ENCODE measurements at places on chromosomes 6 and 20. TPM values are rescaled to one million over a fixed set of nuclear protein-coding genes. Genes with fewer than 3 reads are reported as not detected.

KIAA1755 gene
- total RNA-seq = not detected

- peaks cover 25% of the 10 kb centered on the region for H3K4me1 ChIP-seq
- DNase-seq = no peak
These were observed 45.6 kb upstream of the SMLR1 start for GRCh38 chr6:130781557-130781956.

GRCh38 chr20:51037532-51038115 lies 14.7 kb upstream of the KCNG1 start:
- H3K4me3 ChIP-seq = no peak overlapping the region
- peaks cover 14% of the 10 kb centered on the region for H3K27me3 ChIP-seq
- no peak overlapping the region for H3K27ac ChIP-seq
- DNase-seq = no peak
- H3K4me1 ChIP-seq = peaks cover 6% of the 10 kb centered on the region
- H3K36me3 ChIP-seq = no peaks in the 10 kb centered on the region

DNA sequence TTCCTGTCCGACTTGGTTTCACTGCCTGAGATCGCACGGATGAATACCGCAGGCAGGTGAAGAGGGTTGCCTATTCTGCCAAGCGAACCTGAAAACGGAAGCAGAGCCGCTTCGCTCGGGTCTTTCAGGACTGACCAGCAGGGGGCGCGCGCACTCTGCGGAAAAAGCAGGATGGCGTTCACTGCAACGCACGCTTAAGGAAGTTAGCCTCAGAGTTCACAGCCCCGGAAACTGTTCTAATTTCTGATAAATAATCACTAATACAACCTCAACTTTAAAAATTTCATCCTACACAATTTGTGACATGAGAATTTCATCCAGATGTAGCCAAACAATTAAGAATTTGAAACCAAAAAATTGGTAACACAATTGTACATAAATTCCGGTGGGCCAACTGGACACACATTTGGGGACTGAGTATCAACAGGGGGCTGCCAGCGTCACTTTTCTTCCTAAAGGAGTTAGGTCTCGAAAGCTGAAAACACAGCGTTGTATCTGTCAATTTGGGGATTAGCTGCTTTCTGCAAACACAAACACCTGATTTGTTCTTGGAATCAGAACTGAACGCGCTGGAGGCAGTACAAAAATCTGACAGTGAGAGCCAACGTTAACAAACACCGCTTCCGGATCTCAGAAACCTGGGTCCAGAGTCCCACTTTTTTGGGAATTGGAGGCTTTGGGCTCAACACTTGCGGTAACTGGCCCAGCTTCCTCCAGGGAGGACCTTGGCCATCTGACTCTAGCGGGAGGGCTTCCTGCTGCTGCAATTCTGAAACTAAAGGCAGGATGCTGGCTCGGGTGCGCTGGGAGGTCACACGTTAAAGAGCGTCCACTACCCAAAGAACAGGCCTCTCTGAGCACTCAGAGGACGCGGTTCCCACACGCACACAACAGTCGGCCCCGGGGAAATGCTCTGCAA lies 8.8 kb downstream of the PXDC1 start:
- H3K4me1 ChIP-seq = peaks cover 14% of the 10 kb centered on the region
- peak; percentile 88 for DNase-seq
- H3K36me3 ChIP-seq = no peaks in the 10 kb centered on the region
- H3K27me3 ChIP-seq = peaks cover 25% of the 10 kb centered on the region

GRCh38 chr6:165863801-165864200 lies 200.8 kb upstream of the PDE10A start:
- no peaks in the 10 kb centered on the region for H3K36me3 ChIP-seq
- no peak overlapping the region for H3K4me3 ChIP-seq
- no peak for DNase-seq
- no peak overlapping the region for H3K27ac ChIP-seq

DNA sequence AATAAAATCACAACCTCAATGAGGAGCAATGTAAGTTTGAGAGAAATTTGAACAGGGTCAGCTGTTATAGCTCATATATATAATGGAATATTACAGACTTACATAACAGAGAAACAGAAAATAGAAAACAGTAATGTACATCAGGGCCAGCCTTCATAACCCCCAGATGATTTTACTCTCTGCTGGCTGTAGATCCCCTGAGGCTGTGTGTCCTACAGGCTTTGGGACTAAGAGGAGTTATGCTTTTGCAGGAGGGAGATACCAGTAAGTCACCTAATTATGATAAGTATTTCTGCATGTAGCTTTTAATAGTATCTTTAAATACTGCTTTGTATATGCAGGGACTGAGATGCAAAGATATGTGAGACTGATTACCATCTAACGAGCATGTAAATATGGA lies 105.8 kb upstream of the ASCC3 start:
- no peaks in the 10 kb centered on the region for H3K36me3 ChIP-seq
- DNase-seq = no peak
- no peaks in the 10 kb centered on the region for H3K4me1 ChIP-seq
- H3K27ac ChIP-seq = no peak overlapping the region

GRCh38 chr6:41272591-41273240 lies 13.8 kb downstream of the TREM1 start:
- H3K4me3 ChIP-seq = no peak overlapping the region
- peaks cover 8% of the 10 kb centered on the region for H3K4me1 ChIP-seq
- H3K36me3 ChIP-seq = no peaks in the 10 kb centered on the region
- H3K27me3 ChIP-seq = peaks cover 11% of the 10 kb centered on the region

DNA sequence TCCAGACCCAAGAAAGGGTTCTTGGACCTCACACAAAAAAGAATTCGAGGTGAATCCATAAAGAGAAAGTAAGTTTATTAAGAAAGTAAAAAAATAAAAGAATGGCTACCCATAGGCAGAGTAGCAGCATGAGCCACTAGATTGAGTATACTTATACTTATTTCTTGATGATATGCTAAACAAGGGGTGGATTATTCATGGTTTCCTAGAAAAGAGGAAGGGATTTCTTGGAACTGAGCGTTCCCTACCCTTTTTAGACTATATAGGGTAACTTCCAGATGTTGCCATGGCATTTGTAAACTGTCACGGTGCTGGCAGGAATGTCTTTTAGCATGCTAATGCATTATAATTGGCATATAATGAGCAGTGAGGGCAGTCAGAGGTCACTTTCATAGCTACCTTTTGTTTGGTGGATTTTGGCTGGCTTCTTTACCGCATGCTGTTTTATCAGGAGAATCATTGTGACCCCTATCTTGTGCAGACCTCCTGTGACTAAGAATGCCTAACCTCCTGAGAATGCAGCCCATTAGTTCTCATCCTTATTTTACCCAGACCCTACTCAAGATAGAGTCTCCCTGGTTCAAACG lies 44.3 kb downstream of the TENT5A start:
- H3K4me1 ChIP-seq = no peaks in the 10 kb centered on the region
- H3K4me3 ChIP-seq = no peak overlapping the region
- no peak overlapping the region for H3K27ac ChIP-seq
- no peaks in the 10 kb centered on the region for H3K27me3 ChIP-seq
- no peaks in the 10 kb centered on the region for H3K36me3 ChIP-seq
- DNase-seq = no peak

- peaks cover 4% of the 10 kb centered on the region for H3K4me1 ChIP-seq
- H3K27me3 ChIP-seq = peaks cover 44% of the 10 kb centered on the region
- no peak overlapping the region for H3K4me3 ChIP-seq
- DNase-seq = no peak
- no peak overlapping the region for H3K27ac ChIP-seq
These were observed 4.0 kb upstream of the RIPOR3 start for GRCh38 chr20:50695135-50695872.

PLN gene
- total RNA-seq = not detected

PLAGL1 gene
- 14.7 TPM for total RNA-seq

DNA sequence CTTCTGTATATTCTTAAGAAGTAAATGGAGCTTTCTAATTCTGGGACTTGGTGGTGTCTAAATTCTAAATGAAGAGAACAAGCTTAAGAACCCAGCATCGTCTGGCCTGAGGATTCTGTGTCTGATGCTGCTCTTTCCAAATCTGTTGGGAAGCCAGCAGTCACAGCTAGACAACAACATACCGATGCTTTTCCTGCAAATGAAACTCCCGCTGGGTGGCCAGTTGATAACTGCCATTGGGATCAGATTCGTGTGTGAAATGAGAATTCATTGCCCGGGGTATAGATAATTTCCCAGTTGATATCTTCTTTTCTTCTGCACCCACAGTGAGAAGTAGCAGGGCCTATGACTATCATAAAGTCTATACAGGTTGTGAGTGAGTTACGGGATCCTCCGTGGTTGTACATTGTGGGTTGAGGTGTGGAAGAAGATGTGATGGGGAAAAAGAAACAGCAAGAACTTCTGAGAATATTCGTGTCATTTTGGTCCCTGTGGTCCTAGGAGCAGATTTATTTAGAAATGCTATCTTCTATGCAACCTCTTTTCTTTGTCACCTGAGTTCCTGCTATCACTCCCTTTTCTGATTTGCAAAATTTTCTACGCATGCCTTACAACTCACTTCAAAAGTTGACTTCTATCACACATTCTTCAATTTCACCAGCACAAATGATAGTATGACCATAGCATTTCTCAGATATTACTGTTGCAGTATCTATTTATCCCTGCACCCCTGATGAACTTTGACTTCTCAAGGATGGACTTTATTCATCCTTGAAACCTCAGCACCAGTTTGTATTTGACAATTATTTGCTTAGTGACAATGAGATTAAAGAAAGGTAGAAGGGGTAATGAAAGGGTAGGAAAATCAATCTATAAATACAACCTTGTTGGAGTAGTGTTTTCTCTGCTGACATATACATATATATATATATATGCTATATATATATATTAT lies 10.4 kb downstream of the NOX3 start:
- DNase-seq = peak; percentile 47
- no peak overlapping the region for H3K27ac ChIP-seq
- H3K36me3 ChIP-seq = no peaks in the 10 kb centered on the region
- peaks cover 15% of the 10 kb centered on the region for H3K27me3 ChIP-seq
- peaks cover 24% of the 10 kb centered on the region for H3K4me1 ChIP-seq

GRCh38 chr6:108850669-108851465 lies 2.6 kb downstream of the ARMC2 start:
- peaks cover 21% of the 10 kb centered on the region for H3K36me3 ChIP-seq
- peaks cover 48% of the 10 kb centered on the region for H3K4me1 ChIP-seq
- H3K27me3 ChIP-seq = no peaks in the 10 kb centered on the region
- H3K4me3 ChIP-seq = no peak overlapping the region
- H3K27ac ChIP-seq = no peak overlapping the region

DNA sequence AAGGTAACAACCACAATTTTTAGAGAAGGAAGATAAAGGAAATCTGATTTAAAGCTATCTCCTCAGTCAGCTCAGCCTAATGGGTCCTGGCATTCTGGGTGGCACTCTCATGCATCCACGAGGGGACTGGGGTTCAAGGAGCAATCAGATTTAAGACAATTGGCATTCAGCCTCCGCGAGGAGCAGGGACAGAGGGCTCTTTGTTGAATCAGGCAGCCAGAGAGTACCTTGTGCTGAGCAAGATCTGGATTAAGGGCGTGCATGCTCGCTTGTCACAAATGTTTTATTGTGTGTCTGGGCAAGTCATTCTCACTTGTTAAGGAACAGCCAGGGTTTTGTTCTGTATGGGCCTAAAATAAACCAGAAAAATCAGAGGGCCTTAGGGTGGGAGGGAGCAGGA lies 475.3 kb upstream of the NRSN1 start:
- no peak overlapping the region for H3K4me3 ChIP-seq
- H3K4me1 ChIP-seq = no peaks in the 10 kb centered on the region
- no peak overlapping the region for H3K27ac ChIP-seq

DNA sequence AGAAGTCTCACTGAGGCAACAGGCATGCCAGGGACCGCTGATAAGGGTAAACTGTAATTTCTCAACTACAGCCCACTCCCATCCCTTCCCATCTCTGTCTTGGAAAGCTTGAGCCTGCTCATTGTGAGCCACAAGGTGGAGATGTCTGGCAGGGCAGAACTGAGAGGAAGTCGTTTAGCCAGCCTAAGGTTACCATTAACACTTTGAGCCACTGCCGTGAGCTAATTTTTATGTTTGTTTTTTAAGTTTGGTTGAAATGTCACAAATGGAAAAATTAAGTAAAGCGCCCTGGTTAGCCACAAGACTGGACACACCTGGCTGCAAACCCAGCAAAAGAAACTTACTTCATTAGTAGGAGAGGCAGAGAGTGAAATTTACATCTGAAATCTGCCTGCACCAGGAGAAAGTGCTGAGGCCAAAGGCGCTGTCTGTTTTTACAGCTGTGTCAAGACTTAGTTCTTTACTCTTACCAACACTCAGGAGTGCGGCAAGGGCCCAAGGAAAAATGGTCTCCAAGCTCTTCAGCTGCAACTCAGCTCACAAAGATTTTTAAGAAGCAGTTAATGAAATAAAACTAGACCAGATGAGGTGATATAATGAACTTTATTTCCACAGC lies 50.0 kb upstream of the FAM83C start:
- H3K27me3 ChIP-seq = no peaks in the 10 kb centered on the region
- H3K4me1 ChIP-seq = no peaks in the 10 kb centered on the region
- no peak overlapping the region for H3K27ac ChIP-seq
- peaks cover 20% of the 10 kb centered on the region for H3K36me3 ChIP-seq
- H3K4me3 ChIP-seq = no peak overlapping the region

DNA sequence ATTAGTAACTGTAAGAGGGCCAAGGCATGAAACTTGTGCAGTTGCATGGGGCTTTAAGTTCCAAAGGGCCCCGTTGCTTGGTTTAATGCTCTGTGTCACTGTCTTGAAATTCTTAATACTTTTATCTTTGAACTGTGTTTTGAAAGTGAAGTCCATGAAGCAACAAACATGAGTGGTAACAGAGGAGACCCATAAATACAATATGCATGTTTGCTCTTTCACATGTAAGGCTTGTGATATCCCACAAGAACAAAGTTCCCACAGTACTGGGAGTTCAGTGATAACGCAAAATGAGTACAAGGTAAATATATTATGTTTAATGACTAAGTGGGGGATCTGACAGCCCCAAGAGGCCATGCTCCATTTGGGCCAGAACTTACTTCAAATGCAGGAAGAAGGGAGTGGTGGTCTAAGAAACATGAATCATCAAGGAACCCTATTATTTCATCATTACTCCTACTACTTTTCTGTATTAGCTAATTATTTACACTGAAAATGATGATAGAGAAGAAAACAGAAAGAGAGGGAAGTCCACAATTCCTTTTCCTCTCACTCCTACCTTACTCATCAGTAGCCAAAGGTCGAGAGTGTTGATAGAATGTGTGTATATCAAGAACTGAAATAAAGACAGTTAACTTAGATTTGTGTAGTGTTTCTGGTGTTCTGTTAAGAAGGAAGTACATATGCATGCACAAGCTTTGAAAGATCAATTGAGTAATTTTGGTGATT lies 157.3 kb downstream of the PHF3 start:
- no peak overlapping the region for H3K4me3 ChIP-seq
- no peaks in the 10 kb centered on the region for H3K4me1 ChIP-seq
- H3K27me3 ChIP-seq = peaks cover 12% of the 10 kb centered on the region
- DNase-seq = no peak
- no peaks in the 10 kb centered on the region for H3K36me3 ChIP-seq

- H3K4me3 ChIP-seq = no peak overlapping the region
- no peak for DNase-seq
- no peaks in the 10 kb centered on the region for H3K36me3 ChIP-seq
- no peak overlapping the region for H3K27ac ChIP-seq
These were observed 52.9 kb upstream of the SLC22A16 start for GRCh38 chr6:110529355-110529754.

GRCh38 chr6:83226517-83226916 lies 33.4 kb downstream of the RWDD2A start:
- H3K27ac ChIP-seq = no peak overlapping the region
- H3K27me3 ChIP-seq = peaks cover 4% of the 10 kb centered on the region
- no peaks in the 10 kb centered on the region for H3K36me3 ChIP-seq
- no peak overlapping the region for H3K4me3 ChIP-seq

MDC1 gene
- 83.9 TPM for total RNA-seq
